ENCODE measurements at places on chromosomes 12 and 14. TPM values are rescaled to one million over a fixed set of nuclear protein-coding genes. Genes with fewer than 3 reads are reported as not detected.

DNA sequence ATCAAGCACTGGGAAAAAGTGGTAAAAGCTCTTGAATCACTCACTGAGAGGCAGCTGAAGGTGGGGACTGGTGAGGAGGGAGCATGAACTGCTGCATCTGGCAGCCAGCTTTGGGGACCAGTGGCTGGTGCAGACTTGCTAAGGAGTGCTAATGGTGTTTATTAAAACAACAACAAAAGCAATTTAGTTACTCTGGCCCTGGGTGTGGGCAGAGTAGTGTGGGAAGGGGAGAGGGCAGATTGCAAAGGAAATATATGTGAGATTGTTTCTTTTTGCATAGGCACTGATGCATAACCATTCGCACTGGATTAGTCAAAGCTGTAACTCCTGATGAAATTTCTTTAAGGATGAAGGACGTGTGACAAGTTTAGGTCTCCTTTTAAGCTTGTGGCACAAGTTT is 8.1 kb downstream of the TXNRD1 start:
- no peaks in the 10 kb centered on the region for H3K36me3 ChIP-seq
- no peaks in the 10 kb centered on the region for H3K27me3 ChIP-seq
- H3K27ac ChIP-seq, result no peak overlapping the region
- H3K4me3 ChIP-seq, result no peak overlapping the region
- DNase-seq, result no peak

- no peaks in the 10 kb centered on the region for H3K4me1 ChIP-seq
- no peak for DNase-seq
- H3K36me3 ChIP-seq, result no peaks in the 10 kb centered on the region
- H3K4me3 ChIP-seq, result no peak overlapping the region
- no peaks in the 10 kb centered on the region for H3K27me3 ChIP-seq
These were observed 293.9 kb upstream of the PRKD1 start for GRCh38 chr14:30221546-30221945.

The SOS2 gene
- total RNA-seq, result 17.0 TPM

GRCh38 chr14:24058260-24058950 is 6.6 kb downstream of the CARMIL3 start:
- H3K4me1 ChIP-seq, result peaks cover 3% of the 10 kb centered on the region
- peak; percentile 38 for DNase-seq
- no peak overlapping the region for H3K27ac ChIP-seq
- no peaks in the 10 kb centered on the region for H3K36me3 ChIP-seq
- peaks cover 3% of the 10 kb centered on the region for H3K27me3 ChIP-seq

The CCDC184 gene
- total RNA-seq, result 0.34 TPM

The LALBA gene
- not detected for total RNA-seq

DNA sequence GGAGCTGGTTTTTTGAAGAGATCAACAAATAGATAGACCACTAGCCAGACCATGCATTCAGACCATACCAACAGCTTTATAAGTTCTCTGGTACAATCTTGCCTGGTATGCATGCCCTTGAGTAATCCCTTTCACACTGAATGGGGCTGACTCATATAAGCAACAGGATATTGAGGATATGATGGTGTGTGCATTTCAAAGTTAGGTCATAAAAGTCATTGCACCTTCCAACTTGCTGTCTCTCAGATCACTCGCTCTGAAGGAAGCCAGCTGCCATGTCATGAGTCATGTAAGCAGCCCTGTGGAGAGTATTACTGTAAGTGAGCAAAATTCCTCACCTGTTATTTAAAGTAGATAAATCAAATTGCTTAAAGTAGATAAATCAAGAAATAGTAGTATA is 45.0 kb upstream of the OR6J1 start:
- no peaks in the 10 kb centered on the region for H3K36me3 ChIP-seq
- no peak overlapping the region for H3K4me3 ChIP-seq
- H3K4me1 ChIP-seq, result peaks cover 8% of the 10 kb centered on the region
- DNase-seq, result no peak
- H3K27ac ChIP-seq, result no peak overlapping the region
- H3K27me3 ChIP-seq, result peaks cover 26% of the 10 kb centered on the region

DNA sequence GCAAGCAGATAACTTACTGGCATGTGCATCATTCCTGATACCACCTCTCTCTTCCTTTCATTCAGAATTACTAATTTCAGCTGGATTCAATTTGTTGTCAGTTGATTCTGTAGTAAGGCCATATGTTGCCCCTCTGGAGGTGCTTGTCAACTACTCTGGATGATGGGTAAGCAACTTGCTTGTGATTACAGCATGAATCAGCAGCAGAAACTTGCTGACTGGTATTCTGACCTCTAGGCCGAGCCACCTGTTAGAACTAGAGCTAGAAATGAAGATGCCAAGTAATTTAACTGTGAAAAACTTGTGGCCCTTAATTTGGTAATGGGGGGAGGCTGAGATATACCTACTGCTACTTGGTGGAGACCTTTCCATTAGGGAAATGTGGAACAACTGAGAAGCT is 5.1 kb downstream of the RNF10 start:
- peaks cover 47% of the 10 kb centered on the region for H3K4me1 ChIP-seq
- no peaks in the 10 kb centered on the region for H3K27me3 ChIP-seq
- peaks cover 69% of the 10 kb centered on the region for H3K36me3 ChIP-seq
- H3K4me3 ChIP-seq, result no peak overlapping the region
- peak overlapping the region; percentile 28 for H3K27ac ChIP-seq

GRCh38 chr12:57888409-57889157 is 42.1 kb upstream of the CTDSP2 start:
- H3K36me3 ChIP-seq, result no peaks in the 10 kb centered on the region
- no peak overlapping the region for H3K4me3 ChIP-seq

The PARPBP gene
- 27.4 TPM for total RNA-seq

GRCh38 chr14:24721775-24722174 is 87.8 kb upstream of the GZMB start:
- DNase-seq, result no peak
- H3K27ac ChIP-seq, result no peak overlapping the region
- no peak overlapping the region for H3K4me3 ChIP-seq
- no peaks in the 10 kb centered on the region for H3K36me3 ChIP-seq
- peaks cover 30% of the 10 kb centered on the region for H3K27me3 ChIP-seq

DNA sequence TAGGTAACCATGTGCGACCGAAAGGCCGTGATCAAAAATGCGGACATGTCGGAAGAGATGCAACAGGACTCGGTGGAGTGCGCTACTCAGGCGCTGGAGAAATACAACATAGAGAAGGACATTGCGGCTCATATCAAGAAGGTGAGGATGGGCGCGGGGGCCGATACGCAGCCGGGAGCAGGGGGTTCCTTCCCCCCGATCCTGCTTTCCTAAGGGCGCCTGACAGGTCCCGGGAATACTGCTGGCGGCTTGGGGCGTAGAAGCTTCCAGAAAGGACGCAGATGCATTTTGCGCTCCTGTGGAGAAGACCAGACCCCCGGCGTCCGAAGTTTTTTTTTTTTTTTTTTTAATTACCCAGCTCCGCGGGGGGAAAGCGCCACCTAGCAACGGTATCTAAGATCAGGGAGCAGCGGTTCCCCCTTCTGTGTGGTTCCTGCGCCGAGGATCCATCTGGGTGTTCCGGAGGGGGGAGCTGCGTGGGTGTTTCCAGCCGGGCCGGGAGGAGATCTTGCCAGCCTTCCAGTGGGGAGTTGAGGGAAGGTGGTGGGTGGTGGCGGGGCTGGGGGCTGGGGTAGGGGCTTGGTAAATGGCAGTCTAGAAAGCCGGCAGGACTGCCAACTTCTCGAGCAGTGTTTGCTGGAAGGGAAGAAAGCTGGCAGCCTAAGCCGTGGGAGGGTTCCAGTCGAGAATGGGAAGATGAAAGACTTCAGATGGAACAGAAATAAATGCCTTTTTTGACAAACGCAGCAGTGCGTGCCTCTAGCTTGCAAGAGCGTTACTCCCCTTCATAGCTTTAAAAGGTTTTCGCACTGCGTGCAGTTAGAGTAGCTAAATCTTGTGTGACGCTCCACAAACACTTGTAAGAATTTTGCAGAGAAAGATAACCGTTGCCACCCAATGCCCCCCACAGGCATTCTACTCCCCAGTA is 764 bp downstream of the DYNLL1 start:
- H3K4me1 ChIP-seq, result peaks cover 31% of the 10 kb centered on the region
- H3K27ac ChIP-seq, result peak overlapping the region; percentile 87
- no peaks in the 10 kb centered on the region for H3K27me3 ChIP-seq
- H3K4me3 ChIP-seq, result peak overlapping the region; percentile 98
- peaks cover 37% of the 10 kb centered on the region for H3K36me3 ChIP-seq

The TPPP2 gene
- total RNA-seq, result not detected

The KRT77 gene
- total RNA-seq, result not detected

The NIN gene
- 43.0 TPM for total RNA-seq

GRCh38 chr14:93136009-93136408 is 20.3 kb upstream of the ITPK1 start:
- H3K4me3 ChIP-seq, result no peak overlapping the region
- H3K27ac ChIP-seq, result no peak overlapping the region
- DNase-seq, result no peak
- no peaks in the 10 kb centered on the region for H3K36me3 ChIP-seq
- peaks cover 2% of the 10 kb centered on the region for H3K27me3 ChIP-seq

DNA sequence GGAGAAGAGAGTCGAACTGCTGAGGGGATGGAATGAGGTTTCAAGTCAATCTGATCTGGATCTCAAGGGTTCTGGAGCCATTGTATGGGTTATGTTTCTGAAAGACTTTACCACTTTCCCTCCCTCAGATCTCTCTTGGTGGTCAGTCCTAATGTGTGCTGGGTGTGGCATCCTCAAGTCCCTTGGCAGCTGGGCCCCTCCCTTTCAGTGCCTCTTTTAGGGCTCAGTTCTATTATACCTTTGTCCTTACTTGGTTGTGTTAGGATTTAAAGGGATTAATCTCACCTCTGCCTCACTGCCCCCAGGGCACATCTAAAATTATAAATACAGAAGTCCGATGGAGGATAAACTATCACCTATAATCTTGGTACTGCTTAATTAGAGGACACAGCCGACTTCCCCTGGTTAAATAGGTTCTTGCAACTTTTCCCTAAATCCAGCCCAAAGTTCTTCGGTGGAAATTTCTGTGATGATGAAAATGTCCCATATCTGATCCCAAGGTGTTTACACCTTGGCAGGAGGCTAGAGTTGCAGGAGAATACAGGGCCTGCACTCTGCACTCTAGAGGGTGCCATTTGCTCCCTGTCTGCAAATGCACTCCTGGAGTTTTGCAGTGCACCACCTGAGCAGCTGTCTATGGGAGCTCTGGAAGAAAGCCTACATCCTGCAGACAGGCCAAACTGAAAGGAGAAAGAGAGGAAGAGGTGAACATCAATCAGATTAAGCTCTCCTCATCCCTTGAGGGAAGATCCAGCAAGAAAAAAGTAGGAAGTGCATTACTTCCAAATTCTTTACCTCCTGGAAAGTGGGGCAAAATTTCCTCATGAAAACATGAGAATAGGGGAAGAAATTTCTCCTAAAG is 106.8 kb downstream of the NUAK1 start:
- no peaks in the 10 kb centered on the region for H3K27me3 ChIP-seq
- H3K36me3 ChIP-seq, result no peaks in the 10 kb centered on the region
- H3K4me1 ChIP-seq, result peaks cover 13% of the 10 kb centered on the region
- no peak overlapping the region for H3K27ac ChIP-seq
- H3K4me3 ChIP-seq, result no peak overlapping the region

The FGD6 gene
- total RNA-seq, result 1.1 TPM

The FOS gene
- total RNA-seq, result 24.7 TPM

DNA sequence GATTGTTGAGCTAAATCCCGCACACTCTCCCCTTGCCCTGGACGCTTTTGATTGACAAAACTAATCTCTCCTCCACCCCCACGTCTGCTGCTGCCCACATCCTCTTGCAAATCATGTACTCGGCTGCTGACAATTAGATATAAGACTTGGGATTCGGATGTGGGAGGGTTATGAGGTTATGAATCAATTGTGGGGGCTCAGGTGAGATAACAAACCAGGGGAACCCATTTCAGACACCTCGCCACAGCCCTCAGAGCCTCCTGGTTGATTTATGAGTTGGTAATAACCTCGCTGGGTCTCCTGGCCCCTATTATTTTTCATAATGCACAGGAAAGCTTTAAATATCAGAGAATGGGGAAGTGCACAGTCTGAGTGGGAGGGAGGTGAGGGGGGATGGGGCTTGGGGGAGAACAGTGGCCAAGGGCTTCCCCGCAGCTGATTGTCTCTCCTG is 449.9 kb downstream of the DPF3 start:
- H3K36me3 ChIP-seq, result no peaks in the 10 kb centered on the region
- H3K4me3 ChIP-seq, result no peak overlapping the region
- H3K4me1 ChIP-seq, result peaks cover 62% of the 10 kb centered on the region
- H3K27ac ChIP-seq, result peak overlapping the region; percentile 23

DNA sequence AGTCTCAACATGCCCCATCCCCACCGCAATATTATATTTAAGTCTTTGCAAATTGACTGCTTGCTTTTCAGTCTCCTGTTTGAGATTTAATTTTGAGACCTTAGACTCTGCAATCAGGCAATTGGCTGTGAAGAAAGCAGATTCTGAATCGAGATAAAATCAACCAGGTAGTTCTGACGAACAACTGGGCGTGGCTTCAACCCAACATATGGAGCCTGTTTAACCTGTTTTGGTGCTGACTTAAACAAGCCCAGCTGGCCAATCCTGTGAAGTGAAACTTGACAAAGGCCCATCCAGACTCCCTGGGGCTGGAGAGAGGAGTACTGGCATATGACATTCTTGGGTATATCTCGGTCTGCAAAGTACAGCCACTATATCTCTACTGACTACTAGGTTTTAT is 9.8 kb upstream of the CIPC start:
- H3K27me3 ChIP-seq, result peaks cover 1% of the 10 kb centered on the region
- H3K36me3 ChIP-seq, result no peaks in the 10 kb centered on the region
- H3K27ac ChIP-seq, result no peak overlapping the region
- H3K4me1 ChIP-seq, result peaks cover 3% of the 10 kb centered on the region

The FBRSL1 gene
- 66.0 TPM for total RNA-seq
